ENCODE measurements at places on chromosomes 4 and X.

DNA sequence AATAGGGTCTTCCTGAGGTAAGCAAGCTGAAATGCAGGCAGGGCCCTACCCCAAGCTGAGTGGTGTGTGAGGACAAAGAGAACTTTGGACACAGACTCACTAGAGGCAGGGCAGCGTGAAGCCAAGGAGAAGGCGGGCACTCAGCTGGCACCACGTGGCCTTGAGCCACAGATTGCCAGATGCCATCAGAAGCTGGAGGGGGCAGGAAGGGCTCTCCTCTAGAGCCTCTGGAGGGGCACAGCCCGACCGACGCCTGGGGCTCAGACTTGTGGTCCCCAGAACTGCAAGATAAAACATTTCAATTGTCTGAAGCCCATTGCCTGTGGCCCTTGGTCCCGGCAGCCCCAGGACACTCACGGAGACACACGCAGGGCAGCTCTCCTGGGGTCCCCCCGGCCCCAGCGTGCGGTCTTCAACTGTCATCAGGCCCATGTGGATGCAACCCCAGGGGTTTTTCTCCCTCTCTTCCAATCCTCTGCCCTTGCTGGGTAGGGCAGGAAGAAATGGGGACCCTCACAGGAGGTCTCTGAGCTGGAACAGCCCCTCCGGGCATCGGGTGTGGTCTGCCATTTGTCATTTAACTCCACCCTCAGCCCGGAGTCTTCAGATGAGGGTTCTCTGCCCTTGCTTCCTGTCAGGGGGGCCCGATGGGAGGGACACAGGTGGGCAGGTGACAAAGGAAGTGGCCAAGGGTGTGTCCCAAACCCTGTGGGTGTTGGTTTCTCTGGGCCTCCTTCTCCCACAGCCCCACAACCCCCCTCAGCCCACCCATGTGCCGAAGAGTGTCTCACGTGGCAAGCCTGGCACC is 22.2 kb downstream of the HMX1 start:
- DNase-seq = no peak

DNA sequence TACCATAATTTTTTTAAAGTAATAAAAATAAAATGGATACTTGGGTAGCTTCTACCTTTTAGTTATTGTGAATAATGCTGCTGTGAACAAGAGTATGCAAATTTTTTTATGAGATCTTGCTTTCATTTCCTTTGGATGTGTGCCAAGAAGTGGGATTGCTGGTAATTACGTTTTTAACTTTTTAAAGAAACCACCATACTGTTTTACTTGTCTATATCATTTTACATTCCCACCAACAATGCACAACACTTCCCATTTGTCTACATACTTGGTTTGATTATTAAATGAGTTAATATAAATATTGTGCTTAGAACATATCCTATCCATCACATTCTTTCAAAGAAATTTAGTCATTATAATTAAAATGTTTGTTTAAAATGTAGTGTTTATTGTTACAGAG is 3.9 kb upstream of the SULT1B1 start:
- DNase-seq = no peak

- DNase-seq = no peak
Measured at GRCh38 chrX:48989483-48989882, 12.6 kb downstream of the GRIPAP1 start.

DNA sequence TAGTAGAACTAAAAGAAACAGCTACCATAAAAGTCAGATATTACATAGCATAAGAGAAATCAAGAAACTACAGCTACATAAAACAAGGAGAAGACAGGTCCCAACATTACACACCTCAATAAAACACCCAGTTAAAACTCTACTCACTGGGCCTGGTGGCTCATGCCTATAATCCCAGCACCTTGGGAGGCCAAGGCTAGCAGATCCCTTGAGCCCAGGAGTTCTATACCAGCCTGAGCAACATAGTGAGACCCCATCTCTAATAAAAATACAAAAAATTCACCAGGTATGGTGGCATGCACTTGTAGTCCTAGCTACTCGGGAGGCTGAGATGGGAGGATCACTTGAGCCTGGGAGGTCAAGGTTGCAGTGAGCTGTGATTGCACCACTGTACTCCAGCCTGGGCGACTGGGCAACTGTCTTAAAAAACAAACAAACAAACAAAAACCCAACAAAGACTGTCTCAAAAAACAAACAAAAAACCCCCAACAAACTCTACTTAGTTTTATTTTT is 15.2 kb upstream of the TXLNG start:
- DNase-seq = no peak

GRCh38 chr4:159881158-159881557 is 778.3 kb downstream of the RAPGEF2 start:
- no peak for DNase-seq

- no peak for DNase-seq
Measured at GRCh38 chrX:150845091-150845490, 53.4 kb downstream of the CD99L2 start.

DNA sequence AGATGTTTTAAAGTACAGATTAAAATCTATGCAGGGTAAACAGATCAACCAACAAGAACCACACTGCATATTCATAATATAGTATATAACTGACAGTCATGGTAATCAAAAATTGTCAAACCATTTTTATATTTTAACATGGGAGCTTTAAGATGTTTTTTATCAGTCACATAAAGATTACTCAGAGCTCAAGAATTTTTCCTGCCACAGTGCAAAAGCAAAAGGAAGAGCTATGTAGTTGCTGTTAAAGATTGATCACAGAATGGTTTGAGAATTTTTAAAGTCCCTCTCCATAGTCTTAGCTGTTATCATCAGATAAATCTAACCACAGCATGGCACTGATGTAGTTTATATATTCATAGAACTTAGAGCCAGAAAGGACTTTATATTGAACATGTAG is 8.5 kb downstream of the RAB9B start:
- DNase-seq = no peak

DNA sequence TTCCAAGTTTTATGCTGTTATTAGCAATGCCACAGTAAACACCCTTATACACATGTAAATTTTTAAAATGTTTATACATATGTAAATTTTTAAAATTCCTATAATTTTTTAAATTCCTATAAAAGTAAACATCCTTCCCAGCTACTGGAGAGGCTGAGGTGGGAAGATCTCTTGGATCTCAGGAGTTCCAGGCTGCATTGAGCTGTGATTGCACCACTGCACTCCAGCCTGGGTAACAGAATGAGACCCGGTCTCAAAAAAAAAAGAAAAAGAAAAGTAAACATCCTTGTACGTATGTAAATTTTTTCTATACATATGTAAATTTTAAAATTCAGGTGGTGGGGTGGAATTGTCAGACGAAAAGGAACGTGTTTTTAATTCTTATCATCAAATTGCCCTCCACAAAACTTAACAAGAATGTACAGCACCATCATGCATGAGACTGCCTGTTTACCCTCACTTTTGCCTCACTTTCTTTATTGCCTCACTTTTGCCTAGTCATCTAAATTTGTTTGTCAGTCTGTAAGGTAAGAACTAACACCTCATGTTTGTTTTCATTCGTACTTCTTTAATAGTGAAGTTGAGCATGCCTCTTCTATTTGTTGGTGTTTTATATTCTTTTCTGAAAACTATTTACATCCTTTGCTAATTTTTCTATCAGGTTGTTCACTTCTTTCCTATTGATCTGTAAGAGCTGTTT is 8.0 kb downstream of the SLC7A3 start:
- no peak for DNase-seq

GRCh38 chr4:10123227-10124101 is 6.9 kb upstream of the WDR1 start:
- DNase-seq = no peak
